Caco-2 (cell line): ENCODE measurements at places on chromosomes 13 and 19. TPM values are rescaled to one million over a fixed set of nuclear protein-coding genes. Genes with fewer than 3 reads are reported as not detected.

DNA sequence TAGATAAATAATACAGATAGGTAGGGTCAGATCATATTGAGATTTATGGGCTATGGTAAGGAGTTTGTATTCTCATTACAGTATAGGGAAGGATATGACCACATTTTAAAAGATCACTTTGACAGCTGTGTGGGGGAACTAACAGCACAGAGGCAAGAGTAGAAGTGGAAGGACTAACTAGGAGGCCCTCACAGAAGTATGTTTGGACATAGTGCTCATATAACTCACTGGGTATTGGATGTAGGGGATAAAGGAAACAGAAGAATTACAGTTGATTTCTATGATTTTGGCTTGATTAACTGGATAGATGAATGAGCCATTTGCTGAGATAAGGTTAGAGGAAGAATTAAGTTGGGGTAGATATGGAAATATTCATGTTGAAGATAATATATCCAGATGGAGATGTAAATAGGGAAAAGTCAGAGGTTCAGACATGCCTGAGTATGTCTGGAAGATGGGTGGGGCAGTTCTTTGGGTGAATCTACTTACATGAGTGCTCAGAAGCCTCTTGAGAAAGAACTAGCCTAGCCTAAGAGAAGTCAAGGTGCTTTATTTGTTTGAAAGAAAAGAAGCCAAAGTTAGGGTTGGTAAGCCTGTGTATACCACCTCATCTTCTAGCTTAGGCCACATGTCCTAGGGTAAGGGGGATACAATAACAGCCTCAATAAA is 133.4 kb downstream of the NDFIP2 start:
- H3K27me3 ChIP-seq, result no peaks in the 10 kb centered on the region

DNA sequence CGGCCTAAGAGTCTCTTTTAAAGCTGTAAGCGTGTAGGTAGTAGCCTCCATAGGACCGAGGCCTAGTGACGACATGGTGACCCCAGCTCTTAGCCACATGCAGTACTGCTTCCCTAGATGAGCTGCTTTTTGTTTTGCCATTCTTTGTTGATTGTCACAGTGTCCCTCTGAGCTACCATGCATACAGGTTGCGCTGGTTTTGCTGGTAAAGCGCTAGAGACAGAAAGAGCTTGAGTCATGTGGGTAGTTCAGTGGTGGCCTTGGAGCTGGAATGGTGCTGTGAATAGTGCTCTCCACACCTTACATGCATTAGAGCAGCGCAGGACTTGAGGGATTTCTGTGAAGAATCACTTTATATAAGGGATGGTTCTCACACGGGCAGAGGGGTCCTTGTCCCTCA is 5.1 kb downstream of the HNRNPM start:
- peaks cover 1% of the 10 kb centered on the region; the same call in 1 of the 2 replicates for H3K36me3 ChIP-seq
- DNase-seq, result peak; percentile 23
- H3K4me3 ChIP-seq, result no peak overlapping the region
- no peak overlapping the region for H3K27ac ChIP-seq
- H3K4me1 ChIP-seq, result peaks cover 23% of the 10 kb centered on the region
- H3K27me3 ChIP-seq, result no peaks in the 10 kb centered on the region

- no peak for DNase-seq
- peak overlapping the region; percentile 84 for H3K27ac ChIP-seq
- H3K36me3 ChIP-seq, result no peaks in the 10 kb centered on the region; the same call in 1 of the 2 replicates
- peaks cover 64% of the 10 kb centered on the region for H3K4me1 ChIP-seq
- no peaks in the 10 kb centered on the region for H3K27me3 ChIP-seq
These were observed 18.9 kb downstream of the PAK4 start for GRCh38 chr19:39144290-39145071.

GRCh38 chr13:107020393-107020792 is 452.5 kb upstream of the ARGLU1 start:
- H3K36me3 ChIP-seq, result no peaks in the 10 kb centered on the region; the same call in 1 of the 2 replicates
- H3K4me3 ChIP-seq, result no peak overlapping the region
- H3K4me1 ChIP-seq, result peaks cover 32% of the 10 kb centered on the region

- no peak for DNase-seq
- no peaks in the 10 kb centered on the region for H3K4me1 ChIP-seq
- no peaks in the 10 kb centered on the region for H3K36me3 ChIP-seq
- no peak overlapping the region for H3K27ac ChIP-seq
- no peak overlapping the region for H3K4me3 ChIP-seq
- no peaks in the 10 kb centered on the region for H3K27me3 ChIP-seq
These were observed 8.0 kb upstream of the AMER2 start for GRCh38 chr13:25179832-25180774.

DNA sequence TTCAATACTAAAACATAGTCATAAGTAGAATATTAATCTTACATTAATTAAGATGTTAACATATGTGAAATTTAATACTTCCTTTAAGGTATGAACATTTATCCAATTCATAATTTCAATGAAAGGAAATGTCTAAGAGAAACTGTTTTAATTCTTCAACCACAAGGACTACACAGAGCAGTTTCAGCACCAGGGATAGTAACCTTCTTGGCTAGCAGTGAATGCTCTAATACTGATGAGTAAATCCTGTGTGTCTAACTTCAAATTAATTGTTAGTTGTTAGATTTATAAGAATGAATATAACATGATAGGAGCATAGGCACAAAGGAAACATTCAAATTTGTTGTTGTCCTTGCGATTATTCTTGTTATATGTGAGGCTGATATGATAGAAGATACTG is 15.6 kb upstream of the NBEA start:
- no peaks in the 10 kb centered on the region for H3K27me3 ChIP-seq
- H3K27ac ChIP-seq, result no peak overlapping the region
- H3K36me3 ChIP-seq, result no peaks in the 10 kb centered on the region

- DNase-seq, result no peak
- H3K36me3 ChIP-seq, result no peaks in the 10 kb centered on the region
- H3K4me1 ChIP-seq, result no peaks in the 10 kb centered on the region
- no peak overlapping the region for H3K27ac ChIP-seq
These were observed 47.7 kb upstream of the MAB21L1 start for GRCh38 chr13:35524171-35524570.

GRCh38 chr19:5452594-5453565 is 2.3 kb upstream of the ZNRF4 start:
- H3K4me3 ChIP-seq, result no peak overlapping the region
- no peaks in the 10 kb centered on the region for H3K36me3 ChIP-seq
- no peaks in the 10 kb centered on the region for H3K27me3 ChIP-seq
- H3K4me1 ChIP-seq, result no peaks in the 10 kb centered on the region

DNA sequence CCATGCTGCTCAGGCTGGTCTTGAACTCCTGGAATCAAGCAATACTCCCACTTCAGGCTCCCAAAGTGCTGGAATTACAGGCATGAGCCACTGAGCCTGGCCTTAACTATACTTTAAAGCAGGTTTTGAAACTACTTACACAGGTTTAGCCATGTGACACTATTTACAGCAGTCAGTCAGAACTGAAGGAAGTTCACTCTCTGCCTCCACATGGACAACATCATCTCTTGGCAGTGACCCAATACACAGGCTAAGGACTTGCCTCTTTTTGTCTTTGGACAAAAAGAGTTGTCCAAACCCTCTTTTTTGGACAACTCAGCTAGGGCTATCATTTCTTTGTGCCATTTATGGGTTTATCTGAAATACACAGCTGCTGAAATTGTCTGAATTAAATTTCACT is 89.0 kb upstream of the CLDN10 start:
- H3K36me3 ChIP-seq, result no peaks in the 10 kb centered on the region
- no peak for DNase-seq
- no peak overlapping the region for H3K27ac ChIP-seq
- H3K27me3 ChIP-seq, result no peaks in the 10 kb centered on the region
- H3K4me3 ChIP-seq, result no peak overlapping the region
- H3K4me1 ChIP-seq, result no peaks in the 10 kb centered on the region

DNA sequence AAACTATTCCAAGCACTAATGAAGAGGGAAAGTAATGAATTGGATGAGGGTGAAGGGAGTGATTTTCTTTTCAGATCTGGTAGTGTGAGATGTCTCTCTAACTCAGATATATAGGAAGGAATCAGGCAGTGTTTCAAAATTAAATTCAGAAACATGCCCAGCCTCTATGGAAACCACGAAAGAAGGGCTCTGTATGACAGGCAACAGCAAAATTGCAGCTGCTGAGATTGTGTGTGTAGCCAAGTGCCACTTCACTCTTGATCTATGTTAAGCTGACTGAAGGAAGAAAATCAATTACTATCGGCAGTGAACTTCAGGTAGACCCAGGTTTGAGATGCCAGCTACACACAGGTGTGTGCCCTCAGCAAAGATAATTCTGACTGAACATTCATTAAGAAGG is 387.4 kb downstream of the PCDH9 start:
- no peaks in the 10 kb centered on the region for H3K27me3 ChIP-seq
- DNase-seq, result no peak
- no peak overlapping the region for H3K4me3 ChIP-seq
- no peaks in the 10 kb centered on the region for H3K36me3 ChIP-seq
- no peaks in the 10 kb centered on the region for H3K4me1 ChIP-seq
- no peak overlapping the region for H3K27ac ChIP-seq

GRCh38 chr19:37466277-37466797 is 907 bp downstream of the ZNF569 start:
- DNase-seq, result no peak
- no peaks in the 10 kb centered on the region for H3K27me3 ChIP-seq
- H3K4me1 ChIP-seq, result no peaks in the 10 kb centered on the region
- no peak overlapping the region for H3K27ac ChIP-seq

GRCh38 chr13:46595136-46595884 is 42.3 kb downstream of the LRCH1 start:
- H3K27ac ChIP-seq, result peak overlapping the region; percentile 48
- H3K4me1 ChIP-seq, result peaks cover 72% of the 10 kb centered on the region
- no peaks in the 10 kb centered on the region; the same call in 1 of the 2 replicates for H3K36me3 ChIP-seq
- H3K4me3 ChIP-seq, result no peak overlapping the region

GRCh38 chr13:44967704-44968433 is 21.4 kb downstream of the NUFIP1 start:
- H3K36me3 ChIP-seq, result peaks cover 3% of the 10 kb centered on the region
- H3K27me3 ChIP-seq, result no peaks in the 10 kb centered on the region
- DNase-seq, result no peak
- no peak overlapping the region for H3K27ac ChIP-seq
- peaks cover 7% of the 10 kb centered on the region for H3K4me1 ChIP-seq
- H3K4me3 ChIP-seq, result no peak overlapping the region

- no peaks in the 10 kb centered on the region for H3K36me3 ChIP-seq
- no peaks in the 10 kb centered on the region for H3K4me1 ChIP-seq
- H3K27me3 ChIP-seq, result no peaks in the 10 kb centered on the region
- no peak overlapping the region for H3K27ac ChIP-seq
- H3K4me3 ChIP-seq, result no peak overlapping the region
- DNase-seq, result no peak
These were observed 7.5 kb downstream of the ARL11 start for GRCh38 chr13:49635599-49636433.

DNA sequence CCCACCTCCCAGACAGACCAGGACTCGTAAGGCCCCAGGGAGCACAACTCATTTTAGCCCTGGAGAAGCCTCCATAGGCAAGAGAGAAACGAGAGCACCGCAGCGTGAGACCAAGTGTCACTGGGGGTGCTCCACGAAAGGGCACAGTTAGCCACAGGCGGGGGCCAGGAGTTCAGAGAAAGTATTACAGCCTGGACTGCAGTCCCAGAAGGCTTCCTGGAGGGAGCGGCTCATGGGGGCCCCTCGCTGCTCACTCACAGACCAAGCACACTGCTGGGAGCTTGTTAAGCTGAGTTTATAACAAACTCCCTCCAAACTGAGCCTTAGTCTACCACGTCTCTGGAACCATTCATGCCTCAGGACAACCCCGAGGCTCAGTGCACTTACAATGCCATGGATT is 16.5 kb downstream of the ANKRD27 start:
- no peak overlapping the region for H3K27ac ChIP-seq
- DNase-seq, result no peak
- no peaks in the 10 kb centered on the region for H3K4me1 ChIP-seq
- H3K36me3 ChIP-seq, result no peaks in the 10 kb centered on the region

- no peaks in the 10 kb centered on the region for H3K27me3 ChIP-seq
- H3K4me3 ChIP-seq, result no peak overlapping the region
- 0 out of 2 replicates have a peak, but pooled peaks cover 3% of the 10 kb centered on the region for H3K4me1 ChIP-seq
- no peak overlapping the region for H3K27ac ChIP-seq
- no peak for DNase-seq
- no peaks in the 10 kb centered on the region for H3K36me3 ChIP-seq
These were observed 33.5 kb upstream of the PABPC3 start for GRCh38 chr13:25062479-25062878.

DNA sequence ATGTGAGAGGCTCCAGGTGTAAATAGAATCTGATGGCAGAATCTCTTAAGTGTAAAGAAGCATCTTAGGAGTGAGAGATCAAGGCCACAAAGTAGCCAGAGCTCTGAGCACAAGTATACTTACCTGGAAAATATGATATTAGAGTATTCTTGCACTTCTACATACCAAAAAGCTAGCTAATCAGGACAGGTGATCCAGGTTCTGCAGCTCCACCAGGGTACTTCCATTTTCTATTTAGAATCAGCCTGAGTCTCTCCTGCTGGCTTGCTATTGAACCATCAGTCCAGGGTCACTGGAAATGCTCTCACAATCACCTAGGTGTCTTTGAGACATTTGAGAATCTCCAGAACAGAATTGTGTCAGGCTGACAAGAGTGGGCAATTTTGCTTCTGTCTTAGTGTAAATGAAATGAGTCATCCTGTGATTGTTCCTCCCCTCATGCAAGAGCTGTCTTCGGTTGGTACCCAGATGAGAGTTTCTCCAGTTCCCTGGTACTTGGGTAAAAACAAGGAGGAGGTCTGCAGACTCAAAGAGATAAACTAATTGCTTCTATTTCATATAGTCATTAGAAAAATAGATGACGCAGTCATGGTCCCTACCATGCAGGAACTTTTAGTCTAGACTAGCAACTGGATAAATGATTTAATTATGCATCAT is 14.6 kb downstream of the ZNF254 start:
- no peak for DNase-seq
- no peak overlapping the region for H3K4me3 ChIP-seq
- no peaks in the 10 kb centered on the region; the same call in 1 of the 2 replicates for H3K4me1 ChIP-seq

DNA sequence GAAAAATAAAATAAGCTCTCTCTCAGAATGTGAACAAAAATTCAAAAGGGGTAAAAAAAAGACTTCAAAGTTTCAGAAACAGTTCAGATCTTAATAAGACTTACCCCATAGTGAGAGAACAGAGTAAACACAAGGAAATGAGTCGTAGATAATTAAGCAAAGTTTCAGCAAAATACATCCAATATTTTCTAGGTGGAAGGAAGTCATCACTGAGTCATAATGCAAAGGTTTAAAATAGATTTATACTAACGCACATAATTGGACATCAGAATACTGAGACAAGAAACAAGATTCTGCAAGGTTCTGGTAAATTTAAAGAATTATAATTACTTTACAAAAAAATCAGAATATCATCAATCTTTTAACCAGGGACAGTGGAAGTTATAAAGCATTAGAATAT is 1370.7 kb upstream of the ATXN8OS start:
- H3K27ac ChIP-seq, result no peak overlapping the region
- no peaks in the 10 kb centered on the region for H3K4me1 ChIP-seq
- no peak for DNase-seq
- H3K36me3 ChIP-seq, result no peaks in the 10 kb centered on the region
- H3K27me3 ChIP-seq, result no peaks in the 10 kb centered on the region
- no peak overlapping the region for H3K4me3 ChIP-seq

GRCh38 chr13:44801990-44802389 is 187.3 kb downstream of the NUFIP1 start:
- no peaks in the 10 kb centered on the region for H3K4me1 ChIP-seq
- H3K36me3 ChIP-seq, result no peaks in the 10 kb centered on the region
- no peak for DNase-seq
- H3K4me3 ChIP-seq, result no peak overlapping the region

Gene COL4A2
- total RNA-seq, result 17.1 and 19.2 TPM in 2 replicates

Gene BTBD2
- 47.0 and 52.2 TPM in 2 replicates for total RNA-seq

Gene KLC3
- 7.1 and 10.2 TPM in 2 replicates for total RNA-seq
